ENCODE measurements at places on chromosomes 16 and 17.
A peak's percentile ranks its signal among the peaks of the same experiment; 100 is the strongest.

- no peak for DNase-seq
Measured at GRCh38 chr16:68731637-68732036, 5.5 kb upstream of the CDH1 start.

- DNase-seq: no peak
Measured at GRCh38 chr16:2715064-2715463, 5.0 kb downstream of the PRSS27 start.

GRCh38 chr17:149897-150584, 12.7 kb downstream of the SCGB1C2 start:
- DNase-seq: no peak

DNA sequence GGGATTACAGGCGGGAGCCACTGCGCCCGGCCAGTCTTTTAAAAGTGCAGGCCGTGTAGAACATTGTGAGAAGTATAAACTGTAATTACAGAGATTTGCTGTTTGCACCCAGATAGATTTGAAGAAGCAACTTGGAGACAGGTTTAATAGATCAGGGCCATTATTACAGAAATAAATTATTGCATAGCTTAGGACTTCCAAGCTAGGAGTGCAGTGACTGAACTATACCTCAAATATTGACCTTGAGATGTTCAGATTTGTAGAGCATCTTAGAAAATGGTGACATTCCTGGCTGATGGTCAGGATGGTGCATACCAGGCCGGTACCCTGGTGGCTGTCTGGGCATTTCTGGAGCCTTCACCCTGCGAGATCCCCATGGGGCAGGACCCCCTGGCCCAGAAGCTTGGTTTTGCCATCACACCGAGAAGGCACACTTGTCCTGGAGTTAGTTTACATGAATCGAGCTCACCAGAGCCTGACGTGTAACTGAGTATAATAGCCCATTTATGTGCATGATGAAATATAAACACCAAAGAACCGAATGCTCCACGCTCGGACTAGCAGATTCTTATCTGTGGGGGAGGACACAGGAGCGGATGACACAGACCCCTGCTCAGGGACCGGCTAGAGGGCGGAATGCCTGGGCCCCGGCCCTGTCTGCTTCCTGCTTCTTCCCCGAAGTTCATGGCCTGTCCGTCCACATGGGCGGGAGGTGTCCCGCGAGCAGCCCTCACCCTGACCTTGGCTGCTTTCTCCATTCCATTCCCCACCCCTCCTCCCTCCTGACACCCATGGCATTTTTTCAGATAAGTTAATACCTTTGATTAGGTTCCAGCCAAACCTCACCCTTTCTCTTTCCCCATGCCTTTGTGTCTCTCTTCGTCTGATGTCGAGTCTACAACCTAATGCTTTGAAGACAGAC, 32.1 kb downstream of the CCDC40 start:
- DNase-seq: no peak

DNA sequence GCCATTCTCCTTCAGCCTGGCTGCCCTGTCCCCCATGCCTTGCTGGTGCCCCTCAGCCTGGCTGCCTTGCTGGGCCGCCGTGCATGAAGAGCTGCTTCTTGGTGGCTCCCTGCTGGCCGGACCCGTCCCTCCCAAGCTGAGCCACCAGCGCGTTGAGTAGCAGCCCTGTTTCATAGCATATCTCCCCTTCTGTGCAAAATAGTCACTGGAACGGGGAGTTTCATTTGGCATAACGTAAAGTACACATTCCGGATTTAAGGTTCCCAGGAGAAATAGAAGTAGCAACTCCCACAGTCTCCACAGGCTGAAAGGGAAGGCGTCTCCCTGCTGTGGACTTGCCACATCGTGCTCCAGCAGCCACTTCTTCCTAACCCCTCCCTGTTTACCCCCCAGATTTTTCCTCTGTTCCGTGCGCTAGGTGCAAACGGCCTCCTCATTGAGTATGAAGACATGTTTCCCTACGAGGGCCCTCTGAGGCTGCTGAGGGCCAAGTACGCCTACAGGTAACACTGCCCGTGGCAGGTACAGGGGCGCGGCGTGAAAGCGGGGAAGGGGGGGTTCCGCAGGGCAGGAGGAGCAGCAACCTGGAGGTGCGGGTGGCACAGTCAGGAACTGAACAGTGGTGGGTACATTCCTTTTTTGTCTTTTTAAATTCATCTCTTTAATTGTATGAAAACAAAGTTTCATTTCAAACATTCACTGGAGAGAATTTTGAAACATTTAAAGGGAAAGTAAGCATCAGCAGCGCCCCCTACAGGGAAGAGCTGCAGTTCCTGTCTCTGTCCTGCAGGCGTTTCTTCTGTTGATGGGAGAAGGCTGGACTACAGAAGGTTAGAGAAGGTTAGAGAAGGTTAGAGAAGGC, 5.8 kb upstream of the OGFOD3 start:
- no peak for DNase-seq

DNA sequence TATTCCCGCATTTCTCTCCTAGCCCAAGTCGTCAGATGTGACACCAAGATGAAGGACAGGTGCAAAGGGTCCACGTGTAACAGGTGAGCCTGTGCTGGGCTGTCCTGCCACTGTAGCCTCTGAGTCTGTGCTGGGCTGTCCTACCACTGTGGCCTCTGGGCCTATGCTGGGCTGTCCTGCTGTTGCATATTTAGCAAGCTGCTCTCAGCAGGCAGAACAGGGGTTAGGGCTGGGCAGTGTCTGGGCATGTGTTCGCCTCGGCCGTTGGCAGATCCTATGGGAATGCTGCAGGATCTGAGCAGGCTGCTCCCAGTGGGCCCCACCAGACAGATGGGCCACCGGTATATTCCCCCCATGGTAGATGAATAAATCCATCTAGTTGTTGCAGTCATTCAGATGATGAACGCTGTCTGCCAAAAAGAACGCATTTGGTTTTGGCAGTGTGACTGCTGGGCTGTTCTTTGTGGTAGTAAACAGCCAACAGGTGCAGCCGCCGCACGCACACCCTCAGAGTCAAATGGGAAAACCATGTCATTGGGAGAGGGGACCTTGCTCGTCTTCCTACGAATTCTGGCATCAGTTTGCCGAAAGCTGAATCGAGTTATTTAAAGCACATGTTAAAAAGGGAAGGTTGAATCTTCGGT, 49.2 kb downstream of the CRISPLD2 start:
- DNase-seq: no peak

DNA sequence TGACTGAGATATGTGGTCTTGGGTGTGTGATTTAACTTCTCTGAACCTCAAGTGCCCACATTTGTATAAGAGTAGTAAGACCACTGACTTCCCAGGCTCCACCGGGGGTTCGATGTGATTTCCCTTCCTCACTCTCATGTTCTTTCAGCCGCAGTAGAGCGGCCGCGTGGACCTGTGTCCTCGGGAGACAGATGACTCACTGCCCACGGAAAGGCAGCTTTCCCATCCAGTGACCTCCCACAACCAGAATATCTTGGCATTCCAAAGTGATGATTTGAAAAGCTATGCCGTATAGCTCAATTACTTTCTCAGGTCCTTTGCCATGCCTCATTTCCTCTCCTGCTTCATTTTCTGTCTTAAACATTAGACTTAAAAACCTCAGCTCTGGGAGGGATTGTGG, 73.6 kb downstream of the IL21R start:
- DNase-seq: peak; percentile 84

DNA sequence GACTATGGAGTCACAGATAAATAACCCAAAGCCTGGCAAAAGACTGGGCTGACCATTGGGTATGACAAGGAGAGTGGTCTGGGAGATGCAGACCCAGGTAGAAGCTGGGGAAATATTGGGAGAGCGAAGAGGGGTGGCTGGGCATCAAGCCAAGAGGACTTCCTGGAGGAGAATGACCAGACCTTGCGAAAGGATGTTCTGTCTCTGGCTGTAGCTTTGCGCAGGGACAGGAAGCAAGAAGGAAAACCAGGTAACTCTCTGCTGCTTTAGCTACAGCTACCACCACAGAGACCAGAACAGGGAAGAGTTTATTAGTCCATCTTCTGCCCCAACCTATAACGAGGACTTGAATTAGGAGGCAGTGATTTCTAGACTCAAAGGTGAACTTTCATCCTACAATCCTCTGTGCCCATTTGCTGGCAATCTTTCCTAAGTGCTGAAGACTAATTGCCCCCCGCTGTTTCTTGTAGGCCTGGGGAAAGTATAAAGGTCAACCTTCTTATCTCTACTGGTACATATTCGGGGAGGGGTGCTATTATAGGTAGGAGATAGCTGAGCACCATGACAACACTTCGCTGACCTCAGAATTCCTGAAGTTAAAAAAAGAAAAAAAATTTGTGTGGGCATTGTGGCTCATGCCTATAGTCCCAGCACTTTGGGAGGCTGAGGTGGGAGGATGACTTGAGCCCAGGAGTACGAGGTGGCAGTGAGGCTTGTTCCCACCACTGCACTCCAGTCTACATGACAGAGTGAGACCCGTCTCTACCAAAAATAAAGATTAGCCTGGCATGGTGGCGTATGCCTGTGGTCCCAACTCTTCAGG, 19.1 kb upstream of the KIFC3 start:
- no peak for DNase-seq

DNA sequence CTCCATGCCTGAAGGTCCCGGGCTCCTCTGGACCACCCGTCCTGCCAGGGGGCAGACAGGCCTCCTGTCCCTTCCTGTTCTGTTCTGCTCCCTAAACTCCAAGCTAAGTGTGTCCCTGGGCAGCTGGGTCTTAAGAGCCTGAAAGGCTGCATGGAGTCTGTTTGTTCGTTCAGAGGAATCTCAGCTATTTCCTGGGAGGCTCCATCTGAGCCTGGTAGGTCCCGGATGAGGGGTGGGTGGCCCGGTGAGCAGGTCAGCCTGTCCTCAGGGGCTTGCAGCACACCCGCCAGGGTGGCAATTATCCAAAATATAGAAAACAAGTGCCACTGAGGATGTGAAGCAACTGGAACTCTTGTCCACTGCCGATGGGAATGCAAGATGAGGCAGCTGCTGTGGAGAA, 12.6 kb downstream of the ACTG1 start:
- DNase-seq: no peak

DNA sequence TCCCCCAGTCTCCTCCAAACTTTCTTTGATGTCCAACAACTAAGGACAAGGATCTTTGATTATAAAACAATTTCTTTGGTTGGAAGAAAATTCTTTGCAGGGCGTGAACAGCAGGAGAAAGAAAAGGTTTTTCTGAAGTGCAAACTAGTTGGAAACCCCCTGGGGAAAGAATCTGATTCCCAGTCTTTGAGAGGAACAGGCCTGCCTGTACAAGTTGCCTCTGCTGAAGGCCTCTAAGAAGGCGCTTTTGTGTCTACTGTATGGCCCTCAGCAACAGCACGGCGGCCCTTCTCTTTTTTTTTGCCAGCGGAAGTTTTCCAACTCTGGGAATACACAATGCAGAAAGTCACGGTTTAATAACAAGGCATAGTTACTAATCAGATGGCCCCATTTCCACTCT, 14.0 kb downstream of the RNF43 start:
- DNase-seq: no peak

GRCh38 chr17:79027925-79028491, 4.0 kb downstream of the C1QTNF1 start:
- DNase-seq: no peak

GRCh38 chr16:70163596-70163995, 10.0 kb upstream of the CLEC18C start:
- no peak for DNase-seq

- no peak for DNase-seq
Measured at GRCh38 chr17:69048634-69049033, 12.1 kb downstream of the ABCA9 start.

GRCh38 chr16:50303041-50303604, 36.8 kb downstream of the ADCY7 start:
- no peak for DNase-seq

DNA sequence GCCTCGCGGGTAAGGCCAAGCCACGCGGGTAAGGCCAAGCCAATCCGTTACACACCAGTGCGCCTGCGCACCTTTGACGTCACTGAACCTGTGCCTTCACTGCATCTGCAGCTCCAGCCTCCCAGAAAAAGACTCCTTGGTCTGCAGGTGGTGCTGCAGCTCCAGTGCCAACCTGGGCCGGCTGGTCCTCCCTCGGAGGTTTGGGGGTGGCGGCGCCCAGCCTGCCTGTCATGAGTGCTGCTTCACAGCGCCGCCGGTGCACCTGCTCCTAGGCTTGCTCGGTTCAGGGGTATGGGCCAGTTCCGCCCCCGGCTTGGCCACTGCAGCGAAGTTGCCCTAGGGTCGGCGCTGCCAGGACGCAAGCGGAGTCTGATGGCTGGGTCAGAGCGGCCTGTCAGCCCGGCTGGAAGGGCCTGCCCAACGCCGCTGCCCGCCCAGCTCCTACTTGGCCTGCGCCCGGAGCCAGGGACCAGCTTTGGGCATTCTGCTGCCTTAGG, 146.6 kb downstream of the USP22 start:
- no peak for DNase-seq

DNA sequence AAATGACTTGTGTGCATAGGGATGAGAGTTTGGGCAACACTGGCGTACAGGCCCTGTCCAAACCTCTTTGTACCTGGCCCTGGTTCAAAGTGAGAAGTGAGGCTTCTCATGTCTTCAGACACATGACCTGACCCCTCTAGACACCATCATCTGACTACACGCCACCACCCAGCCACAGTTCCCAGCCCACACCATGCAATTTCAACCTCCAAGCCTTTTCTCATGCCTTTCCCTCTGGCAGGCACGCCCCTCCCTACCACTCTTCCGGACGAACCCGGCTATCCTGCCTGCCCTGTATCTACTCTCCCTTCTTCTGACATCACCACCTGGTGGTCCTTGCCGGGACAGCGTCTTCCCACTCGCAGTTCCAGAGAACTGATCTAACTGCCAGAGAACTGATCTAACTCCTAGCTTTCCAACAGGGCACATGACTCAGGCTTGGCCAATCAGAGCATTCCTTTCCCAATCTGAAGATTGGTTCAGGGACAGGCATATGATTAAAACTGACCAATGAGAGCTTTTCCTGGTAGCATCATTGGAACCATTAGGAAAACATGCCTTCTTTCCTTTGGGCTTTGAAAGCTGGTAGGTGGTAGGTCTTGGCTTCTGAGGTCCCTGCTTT, 27.1 kb upstream of the IL21R start:
- DNase-seq: peak; percentile 45

GRCh38 chr17:42779936-42780850, at the start of gene WNK4:
Gene WNK4 (plus strand): TSS chr17:42780610. CDS start chr17:42780699, 89 bp downstream.
- no peak for DNase-seq

DNA sequence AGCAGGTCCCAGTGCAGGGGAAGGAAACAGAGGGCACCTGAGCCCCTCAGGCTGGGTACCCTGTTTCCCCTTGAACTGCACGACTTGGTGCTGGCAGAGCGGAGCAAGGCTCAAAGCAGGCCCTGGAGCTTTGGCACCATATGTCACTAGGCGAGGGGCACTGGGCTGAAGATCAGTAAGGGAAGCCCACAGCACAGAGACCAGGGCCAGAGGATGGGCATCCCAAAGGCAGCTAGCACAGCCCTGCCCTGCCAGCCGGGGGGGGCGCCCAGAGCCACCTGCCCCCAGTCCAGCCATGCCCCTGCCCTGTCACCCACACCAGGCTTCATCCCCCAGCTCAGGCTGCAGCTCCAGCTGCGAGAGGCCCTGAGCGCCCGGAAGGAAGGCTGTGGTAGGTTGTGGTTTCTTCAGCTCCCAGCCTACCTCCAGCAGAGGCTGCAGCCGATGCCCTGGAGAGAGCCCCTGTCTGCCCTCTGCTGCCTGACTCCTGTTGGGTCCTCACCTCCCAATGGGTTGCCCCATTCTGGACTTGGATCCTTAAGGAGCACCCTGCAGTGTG, 10.9 kb downstream of the NHERF1 start:
- no peak for DNase-seq
